Hematopoietic multipotent progenitor cell treated with erythropoietin and hydrocortisone succinate and interleukin-3 and kit ligand, for 15 days (in vitro differentiated cells): ENCODE measurements at places on chromosomes 11 and 22.

DNA sequence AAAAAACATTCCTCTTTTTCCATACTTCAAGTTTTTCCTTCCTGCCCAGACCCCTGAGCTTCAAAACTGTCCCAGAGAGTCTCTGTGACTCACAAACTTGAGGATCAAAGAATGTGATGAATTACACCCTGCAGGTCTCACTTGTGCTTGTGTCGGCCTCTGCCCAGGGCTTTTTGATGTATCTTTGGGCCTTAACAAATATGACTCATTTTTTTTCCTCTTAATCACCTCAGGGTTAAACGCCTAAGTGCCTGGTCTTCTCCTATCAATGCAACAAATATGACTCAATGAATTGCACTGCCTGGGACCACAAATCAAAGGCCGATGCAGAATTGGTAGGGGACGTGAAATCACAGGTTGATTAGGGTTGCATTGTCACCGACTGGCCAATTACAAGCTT lies 267.7 kb downstream of the LARGE1 start:
- DNase-seq = no peak

DNA sequence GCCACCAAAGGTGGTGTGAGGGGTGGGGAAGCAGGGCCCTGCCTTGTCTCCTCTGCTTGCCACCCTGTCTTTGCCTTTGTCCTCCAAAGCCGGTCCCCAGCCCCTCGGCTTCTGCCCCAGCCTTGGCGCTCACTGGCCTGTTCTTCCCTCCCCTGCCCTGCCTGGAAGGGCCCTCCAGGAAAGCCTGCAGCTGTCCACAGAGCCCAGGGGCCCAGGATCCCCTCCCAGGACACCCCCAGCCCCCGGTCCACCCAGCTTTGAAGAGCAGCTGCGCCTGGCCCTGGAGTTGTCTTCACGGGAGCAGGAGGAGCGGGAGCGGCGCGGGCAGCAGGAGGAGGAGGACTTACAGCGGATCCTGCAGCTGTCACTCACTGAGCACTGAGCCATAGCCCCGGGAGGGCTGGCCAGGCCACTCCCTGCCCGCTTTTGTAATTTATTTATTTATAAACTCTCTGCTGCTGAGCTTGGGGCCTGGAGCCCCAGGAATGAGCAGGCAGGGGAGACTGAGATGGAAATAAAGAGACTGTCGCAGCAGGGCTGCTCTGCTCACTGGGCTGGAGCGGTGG lies 1.3 kb upstream of the SSH3 start:
- no peak for DNase-seq

DNA sequence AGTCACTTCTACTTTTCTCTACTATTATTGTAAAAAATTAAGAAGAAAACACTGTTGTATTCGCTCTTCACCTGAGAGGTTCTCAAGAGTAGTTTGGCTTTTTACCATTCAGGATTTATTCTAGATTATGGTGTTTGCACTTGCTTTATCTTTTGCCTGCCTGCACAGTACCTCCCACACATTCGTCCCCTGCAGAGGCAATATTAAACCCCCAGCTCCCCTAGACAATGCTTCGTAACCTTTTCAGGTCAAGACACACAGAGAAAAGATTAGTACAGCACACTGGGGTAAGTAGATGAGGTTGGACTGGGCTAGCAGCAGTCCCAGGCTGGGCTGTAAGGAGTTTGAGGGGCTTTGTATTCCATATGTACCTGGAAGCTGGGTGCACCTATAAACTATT lies 62.4 kb downstream of the TNRC6B start:
- DNase-seq = no peak

DNA sequence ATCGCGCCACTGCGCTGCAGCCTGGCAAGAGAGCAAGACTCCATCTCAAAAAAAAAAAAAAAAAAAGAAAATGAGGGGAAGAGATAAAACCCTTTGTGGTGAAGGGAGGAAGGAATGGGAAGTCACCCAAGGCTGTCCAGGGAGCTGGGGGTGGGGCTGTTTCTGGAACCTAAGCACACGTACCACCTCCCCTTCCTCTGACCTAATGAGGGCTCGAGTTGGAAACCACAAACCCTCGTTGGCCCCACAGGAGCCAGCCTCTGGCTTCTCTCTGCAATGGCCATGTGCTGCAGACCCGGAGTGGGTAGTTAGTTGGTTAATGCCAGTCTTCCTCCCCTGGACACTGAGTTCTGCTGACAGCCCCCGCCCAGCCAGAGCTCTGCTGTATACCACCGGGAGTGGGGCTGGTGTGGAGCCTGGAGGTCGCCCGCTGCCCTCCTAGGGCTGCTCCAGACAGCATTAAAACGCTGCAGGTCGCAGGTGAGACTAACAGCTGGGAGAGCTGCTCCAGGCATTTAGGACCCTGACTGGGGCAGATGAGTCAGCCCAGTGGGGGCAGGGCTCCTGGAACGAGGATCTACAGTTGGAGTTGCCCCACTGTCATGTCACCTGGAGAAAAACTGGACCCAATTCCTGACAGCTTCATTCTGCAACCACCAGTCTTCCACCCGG lies at the start of gene LGALS12:
TSS of gene LGALS12 (plus strand) at position 228 of the 672 bp plus-strand sequence. CDS start at position 603, 375 bp downstream.
- no peak for DNase-seq

- no peak for DNase-seq
Observed at GRCh38 chr11:68164437-68164836, 43.2 kb upstream of the CHKA start.

DNA sequence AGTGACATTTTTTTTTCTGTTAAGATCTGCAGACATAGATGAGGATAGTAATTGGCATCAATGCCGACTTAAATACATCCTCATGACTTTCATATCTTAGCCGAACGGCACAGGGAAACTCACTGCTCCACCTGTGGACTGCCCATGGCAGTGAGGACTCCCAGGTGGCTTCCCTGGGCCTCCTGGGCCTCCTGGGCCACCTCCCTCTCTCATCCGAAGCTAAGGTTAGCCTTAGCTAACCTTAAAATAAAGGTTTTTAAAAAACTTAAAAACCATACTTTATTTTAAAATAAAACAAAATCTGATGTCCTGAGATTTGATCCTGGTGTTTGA lies 38.1 kb upstream of the TSKU start:
- DNase-seq = no peak

DNA sequence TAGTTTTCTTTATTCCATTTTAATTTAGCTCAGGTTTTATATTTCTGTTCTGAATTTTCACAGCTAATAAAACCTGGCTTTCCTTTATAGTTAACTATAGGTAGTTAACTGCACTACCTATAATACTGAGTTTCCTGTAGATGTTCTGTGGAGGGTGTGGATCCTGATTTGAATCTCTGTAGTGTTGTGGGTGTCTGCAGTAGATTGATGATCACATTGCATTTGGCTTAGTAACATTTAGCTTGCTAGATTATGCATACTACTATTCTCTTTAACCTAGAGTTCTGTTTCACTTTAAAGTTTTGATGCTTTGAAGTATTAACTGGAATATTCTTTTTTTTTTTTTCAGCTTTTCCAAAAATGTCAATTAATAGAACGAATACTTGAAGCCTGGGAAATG lies 110.1 kb downstream of the PPP6R3 start:
- DNase-seq = no peak

DNA sequence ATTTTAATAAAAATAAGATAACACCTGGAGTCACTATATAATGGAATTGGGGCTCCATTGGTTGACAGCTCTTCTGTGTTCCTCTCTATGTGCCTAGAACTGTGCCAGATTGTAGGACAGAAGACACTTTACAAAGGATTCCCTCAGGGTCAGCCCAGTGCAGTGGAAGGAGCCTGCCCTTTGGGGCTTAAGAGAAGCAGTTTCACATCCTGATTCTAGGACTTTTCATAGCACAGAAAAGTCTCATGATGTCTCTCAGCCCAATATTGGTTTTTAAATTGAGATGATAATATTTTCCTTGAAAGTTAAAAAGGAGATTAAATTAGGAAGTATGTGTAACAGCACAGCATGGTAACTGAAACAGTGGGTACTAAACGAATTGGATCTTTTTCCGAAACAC lies 7.1 kb downstream of the PLAAT4 start:
- DNase-seq = no peak
